ENCODE measurements at places on chromosomes 16 and 17.
A peak's percentile ranks its signal among the peaks of the same experiment; 100 is the strongest.

DNA sequence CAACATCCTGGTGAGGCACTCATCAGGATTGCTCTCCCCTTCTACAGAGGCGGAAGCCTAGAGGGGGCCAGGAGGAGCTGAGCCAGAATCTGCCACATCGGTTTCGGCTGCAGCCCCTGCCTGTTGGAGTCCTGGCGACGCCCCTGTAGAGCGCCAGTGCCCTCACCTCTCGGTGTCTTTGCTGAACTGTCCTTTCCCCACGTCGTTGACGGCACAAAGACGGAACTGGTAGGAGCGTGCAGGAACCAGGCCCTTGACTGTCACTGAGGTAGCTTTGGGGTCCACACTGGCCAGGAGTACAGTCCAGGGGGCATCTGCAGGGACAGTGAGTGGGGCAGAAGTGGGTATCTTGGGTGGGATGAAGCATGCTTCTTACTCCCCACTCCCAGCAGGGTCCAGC is 110.3 kb upstream of the CDC42EP4 start:
- no peak for DNase-seq

GRCh38 chr16:12775656-12776236 is 27.9 kb downstream of the CPPED1 start:
- DNase-seq = no peak

DNA sequence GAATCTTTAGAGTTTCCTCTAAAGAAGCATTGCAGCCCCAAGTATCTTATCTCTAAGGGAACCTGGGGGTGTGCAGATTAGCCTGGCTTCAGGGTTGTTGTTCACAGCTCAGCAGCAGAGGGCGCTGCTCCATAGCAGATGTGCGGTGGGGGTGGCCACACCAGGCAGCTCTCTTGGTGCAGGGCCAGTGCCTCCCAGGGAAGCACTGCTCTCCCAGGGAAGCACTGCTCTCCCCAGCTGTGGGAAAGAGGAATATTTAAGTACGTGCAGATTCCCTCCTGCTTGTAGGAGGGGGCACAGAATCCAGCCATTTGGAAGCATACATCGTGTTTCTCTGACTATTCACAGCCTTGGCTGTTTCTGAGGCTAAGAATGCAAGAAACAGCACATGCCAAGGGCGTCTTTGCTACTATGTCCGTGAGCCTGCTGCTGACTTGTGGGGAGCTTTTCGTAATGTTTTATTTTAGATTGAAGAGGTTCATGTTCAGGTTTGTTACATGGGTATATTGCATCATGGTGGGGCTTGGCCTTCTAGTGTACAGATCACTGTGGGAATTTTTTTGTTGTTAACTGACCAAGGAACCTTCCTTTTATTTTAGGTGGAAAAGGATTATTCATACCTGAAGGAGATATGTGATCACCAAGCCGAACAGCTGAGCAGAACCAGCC is 217.8 kb downstream of the SPECC1 start:
- peak; percentile 52 for DNase-seq

DNA sequence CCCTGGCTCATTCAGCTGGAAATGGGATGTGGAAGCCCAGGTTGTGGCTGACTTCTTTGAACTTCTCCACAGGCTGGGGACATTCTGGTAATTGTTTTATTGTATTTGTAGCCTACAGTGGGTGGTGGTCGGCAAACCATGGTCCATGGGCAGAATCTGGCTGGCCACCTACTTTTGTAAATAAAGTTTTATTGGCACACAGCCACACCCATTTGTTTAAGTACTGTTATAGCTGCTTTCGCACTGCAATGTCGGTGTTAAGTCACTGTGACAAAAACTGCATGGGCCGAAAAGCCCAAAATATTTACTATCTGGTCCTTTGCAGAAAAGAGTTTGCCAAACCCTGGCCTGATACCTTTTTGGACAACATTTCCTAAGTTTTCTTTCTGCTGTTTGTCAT is 86.2 kb downstream of the NTN1 start:
- no peak for DNase-seq

DNA sequence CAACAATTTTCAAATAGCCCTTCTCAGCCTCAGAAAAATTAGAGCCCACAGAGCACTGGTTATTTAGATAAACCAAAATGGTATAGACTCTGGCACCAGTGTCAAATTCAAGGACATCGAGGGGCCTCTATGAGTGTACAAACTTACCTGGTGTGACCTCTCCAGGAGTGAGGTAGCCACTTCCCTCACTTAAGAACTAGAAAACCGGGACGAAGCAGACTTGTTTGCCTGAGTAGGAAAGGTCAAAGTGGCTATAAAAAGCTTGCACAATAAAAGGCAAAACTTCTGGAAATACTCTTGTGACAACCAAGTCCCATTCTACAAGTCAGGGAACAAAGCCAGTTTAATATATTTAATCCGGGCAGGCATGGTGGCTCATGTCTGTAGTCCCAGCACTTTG is 39.2 kb upstream of the PRSS54 start:
- DNase-seq = no peak

- no peak for DNase-seq
Observed at GRCh38 chr17:74852237-74853047, 7.2 kb downstream of the GRIN2C start.

GRCh38 chr17:45136846-45137560 is 1.5 kb downstream of the ACBD4 start:
- no peak for DNase-seq

DNA sequence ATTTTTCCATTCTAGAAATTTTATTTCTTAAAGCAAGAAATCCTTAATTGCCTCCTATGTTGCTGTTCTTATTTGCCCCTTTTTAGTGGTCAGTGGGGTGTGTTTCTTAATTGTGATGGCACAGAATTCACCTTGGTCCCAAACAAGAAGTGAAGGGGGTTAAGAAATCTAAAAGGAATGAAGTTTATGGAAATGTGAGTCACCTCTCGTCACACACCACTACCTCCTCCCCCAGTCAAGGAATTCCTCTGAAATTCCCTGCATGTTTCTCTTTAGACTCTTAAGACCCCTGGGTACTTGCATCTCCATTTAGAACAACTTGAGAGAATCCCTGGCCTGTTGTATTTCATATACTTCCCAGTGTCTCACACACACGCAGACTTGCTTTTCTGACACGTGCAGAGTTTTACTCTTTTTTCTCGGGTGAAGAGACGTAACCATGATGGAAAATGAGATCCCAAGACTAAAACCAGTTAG is 247.4 kb downstream of the PRKCA start:
- DNase-seq = no peak

- no peak for DNase-seq
Observed at GRCh38 chr17:51258756-51259563, 889 bp downstream of the MBTD1 start.

DNA sequence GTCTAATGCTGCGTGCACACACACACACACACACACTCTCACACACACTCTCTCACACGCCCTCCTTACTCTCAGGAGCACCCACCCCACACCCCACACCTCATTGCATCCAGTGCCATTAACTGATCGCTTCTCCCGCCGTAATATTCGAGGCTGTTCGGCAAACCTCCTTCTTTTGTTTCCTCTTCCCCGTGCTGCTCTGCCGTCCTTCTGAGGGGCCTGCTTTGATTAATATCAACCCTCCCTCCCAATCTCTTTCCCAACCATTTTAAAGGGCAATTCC is 156.2 kb upstream of the TNRC6C start:
- peak; percentile 83 for DNase-seq

GRCh38 chr17:45248132-45248957 is 13.5 kb downstream of the SPATA32 start:
- DNase-seq = peak; percentile 38

DNA sequence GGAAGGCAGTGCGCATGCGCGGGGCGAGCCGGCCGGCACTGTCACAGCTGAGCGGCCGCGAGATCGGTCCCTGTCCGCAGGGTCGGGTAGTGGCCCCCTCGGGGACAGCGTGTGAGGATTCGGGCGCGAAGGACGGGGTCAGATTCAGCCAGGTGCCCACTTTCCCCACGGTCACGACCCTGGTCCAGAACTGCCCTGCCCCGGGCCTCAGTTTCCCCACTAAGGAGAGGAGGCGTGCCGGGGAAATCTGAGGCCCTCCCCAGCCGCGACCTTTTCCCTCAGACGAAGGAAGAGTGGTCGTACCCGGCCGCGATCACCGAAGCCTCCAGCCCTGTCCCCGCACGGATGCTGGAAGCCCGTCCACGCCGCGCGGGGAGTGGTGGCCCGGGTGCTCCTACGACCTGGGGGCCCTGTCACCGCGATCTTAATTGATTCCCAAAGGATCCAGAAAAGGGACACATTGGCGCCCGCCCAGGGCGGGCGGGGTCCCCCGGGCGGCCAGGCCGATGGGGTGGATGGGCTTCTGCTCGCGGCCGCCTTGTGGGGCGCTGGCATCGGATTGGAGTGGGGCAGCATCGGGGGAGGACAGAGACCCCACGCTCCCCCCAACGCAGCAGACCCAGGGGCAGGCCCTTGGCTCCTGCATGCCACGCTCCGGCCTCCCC is 57.7 kb downstream of the SRL start:
- no peak for DNase-seq

DNA sequence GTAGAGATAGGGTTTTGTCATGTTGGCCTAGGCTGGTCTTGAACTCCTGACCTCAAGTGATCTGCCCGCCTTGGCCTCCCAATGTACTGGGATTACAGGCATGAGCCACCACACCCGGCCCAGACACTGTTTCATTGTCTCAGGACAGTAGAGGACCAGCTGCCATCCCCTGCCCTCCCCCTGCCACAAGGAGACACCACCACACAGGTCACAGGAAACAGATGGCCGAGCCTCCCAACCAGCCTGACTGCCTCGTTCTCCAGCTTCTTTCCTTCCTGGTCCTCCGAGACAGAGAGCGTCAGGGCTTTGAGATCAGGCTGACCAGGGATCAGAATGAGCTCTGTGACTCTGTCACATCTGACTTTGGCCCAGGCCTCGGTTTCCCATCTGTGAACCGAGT is 20.8 kb upstream of the RNPS1 start:
- no peak for DNase-seq

GRCh38 chr16:15856901-15857698 is at the start of gene MYH11:
TSS of gene MYH11 (minus strand) at chr16:15857028. CDS start at chr16:15838252, 18,776 bp downstream.
- DNase-seq = no peak

- no peak for DNase-seq
Observed at GRCh38 chr16:22425036-22425801, 50.8 kb upstream of the CDR2 start.

DNA sequence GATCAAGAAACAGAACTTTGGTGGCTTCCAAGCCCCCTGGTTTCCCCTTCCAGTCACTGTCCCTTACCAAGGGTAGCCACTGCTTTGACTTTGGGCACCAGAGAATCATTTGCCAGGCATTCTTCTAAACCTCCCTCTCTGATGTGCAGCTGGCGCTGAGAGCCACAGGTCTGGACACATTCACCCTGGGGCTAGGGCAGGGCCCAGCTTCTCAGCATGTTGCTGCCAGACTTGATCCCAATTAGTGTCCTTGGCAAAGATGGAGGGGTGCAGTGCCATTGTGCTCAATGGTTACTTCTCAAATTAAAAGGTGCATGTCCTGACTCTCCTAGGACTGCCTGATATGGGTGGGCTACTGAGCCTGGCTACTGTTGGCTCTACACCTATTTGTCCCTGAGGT is 7.6 kb upstream of the SLC47A2 start:
- no peak for DNase-seq
